ENCODE measurements at places on chromosomes 1 and 21. TPM values are rescaled to one million over a fixed set of nuclear protein-coding genes. Genes with fewer than 3 reads are reported as not detected.

DNA sequence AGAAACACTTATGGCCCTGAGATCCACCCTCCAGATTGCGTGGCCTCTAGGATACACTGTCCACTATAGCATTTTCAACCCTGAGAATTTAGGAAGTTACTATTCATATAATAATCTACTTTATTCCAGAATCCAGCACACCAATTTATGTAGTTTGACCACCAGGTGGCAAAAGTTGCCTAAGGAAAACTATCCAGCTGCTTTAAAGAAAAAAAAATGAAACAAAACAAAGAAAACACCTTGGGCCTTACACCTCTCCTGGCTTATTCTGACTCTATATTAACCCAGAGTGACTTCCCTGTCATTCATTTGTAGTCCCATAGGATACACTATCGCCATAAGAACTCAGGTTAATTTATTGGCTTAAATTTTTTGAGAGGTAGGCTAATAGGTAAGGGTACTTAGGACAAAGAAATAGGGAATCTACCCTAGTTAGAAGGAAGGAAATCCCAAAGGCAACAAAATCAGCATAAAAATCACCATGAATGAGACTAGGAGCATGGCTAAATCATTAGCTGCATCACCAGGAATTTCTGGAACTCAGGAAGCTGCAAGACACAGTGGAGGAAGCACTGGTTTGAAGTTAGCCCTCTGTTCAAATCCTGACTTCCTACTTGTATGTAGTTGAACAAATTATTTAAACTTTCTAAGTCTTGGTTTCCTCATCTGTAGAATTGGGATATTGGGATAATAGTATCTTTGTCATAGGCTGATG, 107.5 kb downstream of the SPAG17 start:
- no peak overlapping the region for H3K27ac ChIP-seq
- no peaks in the 10 kb centered on the region for H3K36me3 ChIP-seq
- no peaks in the 10 kb centered on the region for H3K27me3 ChIP-seq
- DNase-seq, result no peak
- no peaks in the 10 kb centered on the region for H3K4me1 ChIP-seq

DNA sequence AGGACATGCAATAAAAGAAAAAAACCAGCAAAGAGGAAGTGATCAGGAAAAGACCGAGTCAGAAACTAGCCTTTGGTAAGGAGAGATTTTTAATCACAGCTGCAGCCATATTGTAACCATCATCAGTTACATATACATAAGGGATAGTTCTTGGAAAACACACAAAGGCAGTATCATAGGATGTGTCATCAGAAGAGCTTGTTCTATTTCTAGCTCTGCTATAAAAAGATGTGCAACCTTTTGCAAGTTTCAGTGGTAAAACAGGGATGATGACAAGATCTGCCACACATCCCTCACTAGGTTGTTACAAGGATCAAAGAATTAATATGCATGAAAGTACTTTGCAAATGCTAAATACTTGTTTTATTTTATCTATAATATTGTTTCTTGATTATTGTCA, 342.0 kb downstream of the VAV3 start:
- H3K27ac ChIP-seq, result no peak overlapping the region
- H3K27me3 ChIP-seq, result no peaks in the 10 kb centered on the region
- H3K4me3 ChIP-seq, result no peak overlapping the region
- no peaks in the 10 kb centered on the region for H3K36me3 ChIP-seq
- H3K4me1 ChIP-seq, result no peaks in the 10 kb centered on the region

- H3K27me3 ChIP-seq, result no peaks in the 10 kb centered on the region
- no peaks in the 10 kb centered on the region for H3K4me1 ChIP-seq
- H3K27ac ChIP-seq, result no peak overlapping the region
- no peaks in the 10 kb centered on the region for H3K36me3 ChIP-seq
- no peak overlapping the region for H3K4me3 ChIP-seq
- no peak for DNase-seq
Measured at GRCh38 chr1:93738075-93738622, 56.5 kb upstream of the BCAR3 start.

DNA sequence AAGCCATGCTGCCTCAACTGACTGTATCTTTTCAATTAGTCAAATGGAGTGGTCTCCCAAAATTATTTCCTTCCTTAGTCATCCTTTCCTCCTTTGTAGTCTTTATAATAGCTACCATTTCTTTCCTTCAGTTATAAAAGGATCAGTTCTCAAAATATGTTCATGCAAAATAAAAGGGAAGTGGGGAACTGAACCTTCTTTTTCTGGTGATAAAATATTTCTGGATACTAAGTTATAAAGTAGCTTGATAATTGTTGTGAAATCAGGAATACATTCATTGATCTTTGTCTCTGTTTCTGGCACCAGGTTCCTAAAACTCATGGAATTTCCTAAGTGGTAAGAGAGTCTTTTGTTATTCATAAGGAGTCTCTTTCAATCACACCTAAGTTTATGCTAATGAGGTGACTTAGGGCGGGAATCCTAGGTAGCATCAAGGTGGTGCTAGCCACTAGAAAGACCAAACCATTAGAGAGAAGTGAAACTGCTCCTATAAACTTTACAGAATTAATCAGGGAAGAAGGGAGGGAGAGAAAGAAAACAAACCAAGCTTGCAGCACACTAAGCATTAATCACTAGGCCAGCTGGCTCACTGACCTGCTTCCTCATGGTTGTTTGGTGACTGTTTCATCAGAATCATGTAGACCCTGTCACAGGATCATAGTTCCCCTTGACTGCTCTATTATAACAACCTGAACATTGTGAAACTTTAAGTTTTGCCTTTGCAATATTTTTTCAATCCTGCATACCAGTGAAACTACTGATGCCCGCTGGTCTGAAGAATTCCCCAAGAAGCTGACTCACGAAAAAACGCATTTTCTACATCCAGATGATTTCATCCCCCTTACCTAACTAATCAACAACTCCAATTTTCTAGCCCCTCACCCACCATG, 161.6 kb upstream of the PTBP2 start:
- no peaks in the 10 kb centered on the region for H3K27me3 ChIP-seq
- no peak overlapping the region for H3K4me3 ChIP-seq
- peak overlapping the region; percentile 3 for H3K27ac ChIP-seq
- DNase-seq, result no peak

DNA sequence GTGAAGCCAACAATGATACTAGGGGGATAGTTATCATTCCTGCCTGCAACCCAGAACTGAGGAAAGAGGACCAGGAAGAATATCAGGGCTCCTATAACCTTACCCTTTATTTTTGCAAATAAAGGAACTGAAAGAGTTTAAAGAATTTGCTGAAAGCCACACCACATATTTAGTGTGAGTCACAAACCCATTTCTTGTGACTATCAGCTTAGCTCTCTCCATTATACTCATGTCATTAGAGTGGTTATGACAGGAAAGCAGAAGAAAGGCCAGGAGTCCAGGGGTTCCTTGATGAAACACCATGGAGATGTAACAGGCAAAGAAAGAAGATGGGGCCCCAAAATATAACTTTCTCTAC, 141.1 kb upstream of the SAMSN1 start:
- no peak for DNase-seq
- no peaks in the 10 kb centered on the region for H3K36me3 ChIP-seq
- no peak overlapping the region for H3K4me3 ChIP-seq
- no peaks in the 10 kb centered on the region for H3K4me1 ChIP-seq
- H3K27me3 ChIP-seq, result no peaks in the 10 kb centered on the region

DNA sequence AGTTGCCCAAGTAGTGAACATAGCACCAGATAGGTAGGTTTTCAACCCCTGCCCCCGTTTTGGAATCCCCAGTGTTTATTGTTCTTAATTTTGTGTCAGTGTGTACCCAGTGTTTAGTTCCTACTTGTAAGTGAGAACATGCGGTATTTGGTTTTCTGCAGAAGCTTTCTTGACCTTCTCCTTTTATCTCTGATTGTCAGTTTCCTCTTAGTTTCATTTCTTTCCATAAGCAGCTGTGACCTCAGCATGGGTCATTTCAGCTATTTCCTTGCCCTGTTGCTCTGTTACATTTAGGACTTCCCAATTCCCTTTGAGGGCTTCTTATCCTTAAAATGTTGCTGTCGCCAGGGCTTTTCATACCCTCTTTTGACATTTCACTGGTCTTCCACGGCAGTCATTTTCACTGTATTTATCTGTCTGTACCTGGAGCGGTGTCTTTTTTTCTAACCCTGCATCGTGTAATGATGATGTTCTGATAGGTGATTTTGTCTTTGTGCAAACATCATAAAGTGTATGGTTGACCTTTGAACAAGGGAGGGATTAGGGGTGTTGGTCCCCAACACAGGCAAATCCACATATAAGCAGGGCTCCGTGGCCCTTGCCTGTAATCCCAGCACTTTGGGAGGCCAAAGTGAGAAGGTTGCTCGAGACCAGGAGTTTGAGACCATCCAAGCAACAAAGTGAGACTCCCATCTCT, 15.0 kb downstream of the ITSN1 start:
- no peaks in the 10 kb centered on the region for H3K4me1 ChIP-seq
- H3K27ac ChIP-seq, result no peak overlapping the region
- no peaks in the 10 kb centered on the region for H3K36me3 ChIP-seq
- no peak overlapping the region for H3K4me3 ChIP-seq
- no peak for DNase-seq

GRCh38 chr21:36608897-36609225, 90.1 kb upstream of the SIM2 start:
- H3K27ac ChIP-seq, result no peak overlapping the region
- DNase-seq, result no peak
- no peak overlapping the region for H3K4me3 ChIP-seq
- H3K27me3 ChIP-seq, result no peaks in the 10 kb centered on the region

DNA sequence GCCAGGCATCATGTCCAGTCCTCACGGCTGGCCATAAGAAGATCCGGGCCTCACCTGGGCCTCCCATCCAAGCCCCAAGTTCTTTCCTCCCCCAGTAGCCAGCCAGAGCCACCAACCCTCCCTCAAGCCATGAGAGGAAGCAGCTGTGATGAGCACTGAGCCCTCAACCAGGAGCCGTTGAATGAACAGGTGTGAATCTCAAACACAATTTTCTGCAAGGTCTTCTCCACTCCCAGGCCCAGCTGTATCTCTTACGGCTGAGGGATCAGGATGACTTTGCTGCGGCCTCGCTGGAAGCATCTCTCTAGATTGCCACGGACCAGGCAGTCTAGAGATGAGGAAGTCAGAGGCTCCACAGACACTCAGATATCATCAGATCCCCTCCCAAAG, 9.8 kb upstream of the CLDN14 start:
- no peaks in the 10 kb centered on the region for H3K4me1 ChIP-seq
- no peak overlapping the region for H3K27ac ChIP-seq
- no peaks in the 10 kb centered on the region for H3K36me3 ChIP-seq
- H3K4me3 ChIP-seq, result no peak overlapping the region
- no peaks in the 10 kb centered on the region for H3K27me3 ChIP-seq

DNA sequence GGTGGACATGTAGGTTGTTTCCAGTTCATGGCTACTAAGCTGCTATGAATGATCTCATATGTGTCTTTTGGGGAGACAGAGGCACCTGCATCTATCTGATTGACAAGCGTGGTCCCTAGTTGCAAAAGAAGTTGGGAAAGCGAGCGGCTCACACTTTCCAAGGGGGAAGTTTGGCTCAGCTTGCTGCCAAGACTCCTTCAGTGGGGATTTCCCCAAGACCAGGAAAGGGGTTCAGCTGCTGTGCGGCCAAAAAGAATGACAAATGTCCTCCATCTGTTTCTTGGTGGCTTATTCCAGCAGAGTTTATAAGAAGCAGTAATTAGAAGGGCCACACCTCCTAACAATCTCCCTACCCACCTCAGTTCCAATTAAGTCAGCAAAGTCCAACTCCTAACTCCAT, 128.5 kb upstream of the GALNT2 start:
- no peak overlapping the region for H3K27ac ChIP-seq
- H3K4me1 ChIP-seq, result no peaks in the 10 kb centered on the region

DNA sequence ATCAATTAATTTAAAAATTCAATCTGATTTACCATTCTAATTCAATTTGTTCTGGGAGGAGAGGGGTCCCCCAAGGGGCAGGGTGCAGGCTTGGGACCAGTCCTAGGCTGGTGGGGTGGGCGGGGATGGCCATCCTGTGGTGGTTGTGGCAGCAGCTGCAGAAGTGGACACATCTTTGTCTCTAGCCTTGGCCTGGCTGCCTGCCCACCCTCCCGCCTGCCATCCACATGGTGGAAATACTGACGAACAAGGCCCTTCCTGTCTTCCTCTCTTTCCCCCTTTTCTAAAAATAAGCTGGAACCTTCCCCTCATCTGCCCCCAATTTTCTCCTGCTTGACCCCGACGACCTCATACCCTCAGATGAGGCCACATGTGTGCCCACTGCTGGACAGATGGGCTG, 130.9 kb downstream of the FOXD2 start:
- no peaks in the 10 kb centered on the region for H3K4me1 ChIP-seq
- H3K27ac ChIP-seq, result no peak overlapping the region
- no peak for DNase-seq
- no peaks in the 10 kb centered on the region for H3K36me3 ChIP-seq
- no peaks in the 10 kb centered on the region for H3K27me3 ChIP-seq

- H3K27ac ChIP-seq, result peak overlapping the region; percentile 35
- no peaks in the 10 kb centered on the region for H3K27me3 ChIP-seq
- DNase-seq, result no peak
- H3K36me3 ChIP-seq, result no peaks in the 10 kb centered on the region
Measured at GRCh38 chr1:204435381-204435831, 23.8 kb upstream of the PPP1R15B start.

DNA sequence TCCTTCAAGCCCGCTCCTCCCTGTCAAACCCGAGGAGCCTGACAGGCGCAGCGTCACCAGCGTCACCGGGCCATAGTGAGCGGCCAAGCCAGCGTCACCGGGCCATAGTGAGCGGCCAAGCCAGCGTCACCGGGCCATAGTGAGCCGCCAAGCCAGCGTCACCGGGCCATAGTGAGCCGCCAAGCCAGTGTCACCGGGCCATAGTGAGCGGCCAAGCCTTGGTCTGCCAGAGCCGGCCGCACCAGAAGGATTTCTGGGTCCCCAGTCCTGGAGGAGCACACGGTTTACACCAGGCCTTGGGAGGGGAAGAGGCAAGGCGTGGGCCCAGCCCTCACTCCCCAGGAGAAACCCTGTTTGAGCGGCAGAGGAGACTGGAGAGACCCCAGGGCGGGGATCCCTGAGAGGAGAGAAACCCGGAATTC, 39.8 kb upstream of the COL18A1 start:
- peaks cover 4% of the 10 kb centered on the region for H3K4me1 ChIP-seq
- H3K36me3 ChIP-seq, result no peaks in the 10 kb centered on the region
- H3K27me3 ChIP-seq, result no peaks in the 10 kb centered on the region
- no peak overlapping the region for H3K4me3 ChIP-seq
- DNase-seq, result no peak

DNA sequence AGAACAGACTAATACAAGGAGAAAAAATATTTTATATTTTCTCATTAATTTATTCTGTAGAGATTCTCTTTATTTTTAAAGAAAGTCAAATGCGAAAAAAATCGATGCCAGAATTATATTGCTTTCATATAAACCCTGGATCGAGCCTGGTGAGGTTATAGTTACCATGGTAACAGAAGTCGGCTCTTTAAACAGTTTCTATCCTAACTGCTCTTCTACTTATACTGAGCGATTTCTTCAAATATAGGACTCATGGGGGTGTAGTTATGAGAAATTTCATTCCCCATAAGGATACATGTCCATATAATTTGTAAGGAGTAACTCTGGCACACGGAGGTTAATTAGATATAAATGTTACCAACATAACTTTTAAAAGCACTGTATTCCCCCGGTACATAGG, 973.5 kb upstream of the NCAM2 start:
- DNase-seq, result no peak
- no peaks in the 10 kb centered on the region for H3K36me3 ChIP-seq
- H3K4me3 ChIP-seq, result no peak overlapping the region
- no peaks in the 10 kb centered on the region for H3K27me3 ChIP-seq
- no peaks in the 10 kb centered on the region for H3K4me1 ChIP-seq
- no peak overlapping the region for H3K27ac ChIP-seq

EVA1C gene
- 69.8 TPM for total RNA-seq

OR10Z1 gene
- total RNA-seq, result not detected

DEPDC1 gene
- total RNA-seq, result not detected

LYST gene
- total RNA-seq, result 78.3 TPM

MORN1 gene
- total RNA-seq, result 4.0 TPM

RGS7 gene
- total RNA-seq, result 0.16 TPM

PCSK9 gene
- 0.16 TPM for total RNA-seq

All from breast epithelium (tissue), 4 donors.